GM12892 (cell line): ENCODE measurements at places on chromosomes 11 and 22.

DNA sequence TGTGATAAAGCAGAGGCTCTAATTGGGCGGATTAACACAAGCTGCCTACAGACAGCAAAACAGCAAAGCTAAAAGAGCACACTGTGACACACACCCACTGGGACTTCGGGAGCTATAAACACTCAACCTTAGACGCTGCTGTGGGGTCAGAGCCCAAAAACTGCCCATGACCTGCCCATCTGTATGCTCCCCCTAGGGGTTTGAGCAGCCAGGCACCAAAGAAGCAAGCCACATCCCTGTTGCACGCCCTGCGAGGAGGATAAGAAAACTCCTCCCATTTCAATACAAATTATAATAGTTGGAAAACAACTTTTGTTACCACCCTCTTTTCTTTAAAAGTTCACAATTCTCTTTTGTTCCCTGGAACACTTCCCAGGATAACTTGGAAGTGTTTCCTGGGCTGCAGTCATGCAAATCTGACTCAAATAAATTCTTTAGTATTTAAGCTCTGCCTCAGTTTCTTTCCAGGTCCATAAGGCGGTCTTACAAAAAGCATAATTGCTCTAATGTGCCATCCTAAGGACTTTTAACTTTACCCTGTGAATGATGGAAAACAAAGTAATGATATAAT is 86.4 kb downstream of the DLG2 start:
- no peak for DNase-seq

DNA sequence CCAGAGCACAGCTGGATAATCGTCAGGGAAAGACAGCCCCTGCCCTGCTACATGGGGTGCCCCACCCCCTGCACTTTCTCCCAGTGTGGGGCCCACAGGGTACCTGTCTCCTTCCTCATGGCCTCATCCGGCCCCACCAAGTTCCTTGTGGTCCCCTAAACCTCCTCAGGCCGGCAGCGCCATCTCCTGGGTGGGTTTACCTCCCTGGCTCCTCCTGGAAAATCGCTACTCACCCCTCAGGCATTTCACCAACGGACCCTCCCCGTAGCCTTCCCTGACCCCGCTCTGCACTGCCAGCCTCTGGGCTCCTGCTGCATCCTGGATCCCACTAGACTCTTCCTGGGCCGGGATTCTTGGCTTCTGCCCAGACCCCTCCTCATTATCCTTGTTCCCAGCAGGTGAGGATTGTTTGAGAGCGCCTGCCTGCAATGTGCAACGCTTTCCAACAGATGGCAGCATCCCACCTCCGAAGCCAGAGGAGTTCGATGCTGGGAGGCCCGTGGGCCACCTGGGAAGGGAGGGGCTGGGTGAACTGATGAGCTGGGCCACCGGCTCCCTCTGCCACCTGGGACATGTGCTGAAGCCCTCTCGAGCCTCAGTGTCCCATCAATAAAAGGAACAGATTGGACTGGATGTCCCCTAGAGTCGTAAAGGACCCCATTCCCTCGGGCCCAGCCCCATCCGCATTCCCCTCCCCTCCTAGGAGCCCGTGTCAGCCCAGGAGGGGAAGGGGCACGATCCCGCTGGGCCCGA is 44.2 kb upstream of the TTLL12 start:
- DNase-seq, result peak; percentile 88

- DNase-seq, result no peak
Measured at GRCh38 chr22:44221710-44222475, 41.2 kb downstream of the PARVG start.

DNA sequence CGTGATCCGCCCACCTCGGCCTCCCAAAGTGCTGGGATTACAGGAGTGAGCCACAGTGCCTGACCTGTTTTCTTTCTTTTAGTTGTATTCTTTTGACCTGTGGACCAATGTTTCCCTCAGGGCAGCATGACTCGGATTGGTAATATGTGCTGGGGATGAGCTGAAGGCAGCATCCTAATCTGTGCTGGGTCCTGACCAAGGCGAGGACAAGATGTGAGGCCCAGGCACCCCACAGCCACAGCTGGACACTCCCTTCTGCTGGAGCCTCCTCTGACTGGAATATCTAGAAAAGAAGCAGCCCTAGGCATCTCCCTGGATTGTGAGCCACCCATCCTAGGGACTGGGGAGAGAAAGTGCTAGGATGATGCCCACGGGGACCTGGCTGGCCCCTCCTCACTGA is 105.4 kb downstream of the PDE2A start:
- DNase-seq, result no peak

DNA sequence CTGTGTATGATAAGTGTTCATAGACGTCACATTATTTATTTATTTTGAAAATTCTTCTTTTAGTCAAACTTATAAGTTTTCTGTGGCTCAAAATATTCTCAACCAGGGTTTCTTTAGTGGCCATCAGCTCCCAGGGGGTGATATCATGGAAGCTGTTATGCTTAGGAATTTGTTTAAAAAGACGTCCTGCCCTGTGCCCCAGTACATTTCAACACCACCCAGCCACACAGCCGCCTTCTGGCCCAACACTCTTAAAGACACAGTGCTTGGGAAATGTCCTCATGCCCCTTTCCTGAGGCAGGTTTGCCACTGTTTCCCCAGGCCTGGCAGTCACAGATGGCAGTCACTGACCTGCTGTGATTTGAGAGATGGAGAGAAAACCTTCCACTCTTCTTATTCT is 19.9 kb downstream of the TSKU start:
- DNase-seq, result no peak

- DNase-seq, result no peak
Measured at GRCh38 chr22:42068291-42068690, 2.3 kb downstream of the NAGA start.

DNA sequence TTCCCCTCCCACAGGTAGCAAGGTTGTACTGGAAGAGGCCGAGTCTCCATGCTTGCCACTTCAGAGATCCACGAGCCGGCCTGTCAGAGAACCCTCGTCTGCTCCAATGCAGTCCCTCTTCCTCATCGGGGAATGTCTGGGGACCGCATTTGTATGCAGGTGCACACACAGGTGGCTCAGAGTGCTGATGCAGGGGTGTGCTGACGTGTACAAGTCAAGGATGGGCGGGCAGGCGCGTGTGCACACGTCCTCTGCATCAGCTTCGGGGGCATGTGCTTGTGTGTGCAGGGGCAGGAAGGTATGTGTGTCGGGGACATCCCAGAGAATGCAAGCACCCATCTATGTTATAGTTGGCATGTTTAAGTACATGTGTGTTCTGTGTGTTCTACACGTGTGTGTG is 49.4 kb downstream of the ELFN2 start:
- DNase-seq, result no peak

DNA sequence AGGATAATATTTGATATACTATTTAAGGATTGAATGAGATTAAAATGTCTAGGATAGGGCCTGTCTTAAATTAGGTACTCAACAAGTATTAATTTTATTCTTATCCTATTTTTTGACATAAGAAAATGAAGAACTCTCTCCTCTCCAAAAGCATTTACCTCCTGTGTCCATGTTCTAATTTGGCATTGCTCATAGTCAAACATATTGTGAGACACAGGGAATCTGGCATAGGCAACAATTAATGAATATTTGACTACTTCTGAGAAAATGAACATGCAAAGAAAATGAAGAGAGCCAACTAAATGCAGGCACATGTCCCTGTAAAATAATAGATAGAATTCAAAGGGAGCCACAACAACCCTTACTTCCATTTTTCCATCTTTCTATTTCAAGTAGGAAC is 198.5 kb upstream of the C11orf87 start:
- no peak for DNase-seq

- peak; percentile 44 for DNase-seq
Measured at GRCh38 chr11:68855205-68855981, 13.7 kb upstream of the CPT1A start.

DNA sequence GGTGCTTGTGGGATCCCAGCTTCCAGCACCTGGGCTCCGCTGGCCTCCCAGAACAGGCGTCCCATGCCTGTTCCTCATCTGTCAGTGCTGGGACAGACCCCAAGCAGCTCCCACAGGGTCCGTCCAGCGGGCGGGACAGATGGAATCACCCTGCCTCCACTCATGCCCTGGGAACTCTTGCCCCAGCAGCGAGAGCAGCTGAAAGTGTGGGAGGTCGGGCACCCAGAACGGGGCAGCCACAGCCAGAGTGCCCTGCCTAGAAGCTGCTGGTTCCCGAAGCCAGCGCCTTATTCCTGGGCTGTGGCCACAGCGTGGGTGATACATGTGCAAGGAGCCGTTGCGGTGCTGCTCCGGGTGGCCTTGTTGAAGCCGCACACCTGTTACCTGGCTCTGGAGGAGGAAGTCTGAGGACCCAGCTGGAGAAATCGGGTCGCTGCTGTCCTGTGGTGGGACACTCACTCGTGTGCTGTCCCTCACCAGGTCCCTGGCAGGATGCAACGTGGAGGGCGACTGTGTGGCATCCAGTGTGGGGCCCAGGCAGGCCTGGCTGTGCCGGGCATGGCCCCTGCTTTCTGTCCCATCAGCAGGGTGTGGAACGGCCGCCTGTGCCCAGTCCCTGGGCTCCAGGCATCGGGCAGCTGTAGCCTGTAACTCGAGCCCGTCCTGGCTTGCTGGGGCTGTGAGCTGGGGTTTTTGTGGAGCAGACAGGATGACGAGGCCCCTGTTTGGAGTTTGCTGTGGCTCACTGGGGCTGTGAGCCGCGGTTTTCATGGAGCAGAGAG is 16.2 kb downstream of the GRAMD4 start:
- no peak for DNase-seq

DNA sequence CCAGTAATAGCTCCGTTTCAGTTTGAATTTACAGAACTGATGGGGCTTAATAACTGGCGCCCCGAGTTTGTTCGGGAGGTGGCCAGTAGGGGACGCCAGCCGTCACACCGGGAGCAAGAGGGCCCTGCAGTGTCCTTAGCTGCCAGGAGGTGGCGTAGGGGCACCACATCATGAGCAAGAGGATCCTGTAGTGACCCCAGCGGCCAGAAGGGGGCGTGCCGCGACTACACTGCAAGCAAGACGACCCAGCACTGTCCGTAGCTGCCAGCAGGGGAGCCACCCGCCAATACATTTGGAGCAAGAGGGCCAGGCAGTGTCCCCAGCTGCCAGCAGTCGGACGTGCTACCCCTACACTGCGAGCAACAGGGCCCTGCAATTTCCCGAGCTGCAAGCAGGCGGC is 663.7 kb upstream of the B3GAT1 start:
- DNase-seq, result no peak

DNA sequence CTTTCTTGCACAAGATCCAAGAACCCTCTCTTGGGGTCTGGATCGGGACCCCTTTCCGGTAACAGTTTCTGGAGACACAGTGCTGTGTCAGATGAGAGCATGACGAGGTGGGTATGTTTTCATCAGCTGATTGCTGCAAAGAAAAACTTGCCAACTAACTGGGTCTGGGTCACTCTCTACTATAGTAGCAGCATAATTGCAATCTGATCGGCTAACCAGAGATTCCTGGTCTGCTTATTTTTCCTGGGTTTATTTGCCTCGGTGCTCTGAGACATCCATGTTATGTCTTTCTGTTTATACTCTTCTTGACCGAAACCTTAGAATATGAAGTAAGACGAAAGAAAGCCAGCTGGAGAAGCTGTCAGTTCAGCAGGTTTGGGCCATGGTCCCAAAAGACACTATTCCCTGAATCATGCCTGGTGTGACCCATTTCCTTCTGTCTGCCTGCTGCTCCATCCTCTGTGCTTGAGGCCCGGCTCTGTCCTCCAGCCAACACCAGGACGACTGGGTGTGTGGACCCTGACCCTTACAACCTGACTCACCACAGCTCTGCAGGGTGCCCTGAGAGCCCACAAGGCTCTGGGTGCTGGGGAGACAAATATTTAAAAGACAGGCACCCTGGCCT is 24.1 kb upstream of the CLMP start:
- DNase-seq, result no peak

- no peak for DNase-seq
Measured at GRCh38 chr11:108891909-108892511, 227.1 kb downstream of the DDX10 start.

DNA sequence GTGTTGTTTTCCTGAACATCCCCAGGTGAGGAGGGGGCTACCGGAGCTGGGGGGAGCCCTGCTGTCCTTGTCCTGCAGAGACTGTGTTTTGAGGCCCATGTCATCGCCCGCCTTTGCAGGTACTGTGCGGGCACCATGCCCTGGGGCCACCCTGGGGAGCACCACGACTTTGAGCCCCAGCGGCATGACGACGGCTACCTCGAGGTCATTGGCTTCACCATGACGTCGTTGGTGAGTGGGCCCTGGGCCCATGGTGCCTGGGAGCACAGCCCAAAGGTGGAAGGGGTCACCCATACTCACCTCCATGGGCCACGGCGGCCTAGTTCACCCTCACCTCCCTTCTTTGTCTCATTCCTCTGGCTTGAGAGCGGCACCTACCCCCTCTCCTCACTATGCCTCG is 6.7 kb upstream of the MDK start:
- no peak for DNase-seq

DNA sequence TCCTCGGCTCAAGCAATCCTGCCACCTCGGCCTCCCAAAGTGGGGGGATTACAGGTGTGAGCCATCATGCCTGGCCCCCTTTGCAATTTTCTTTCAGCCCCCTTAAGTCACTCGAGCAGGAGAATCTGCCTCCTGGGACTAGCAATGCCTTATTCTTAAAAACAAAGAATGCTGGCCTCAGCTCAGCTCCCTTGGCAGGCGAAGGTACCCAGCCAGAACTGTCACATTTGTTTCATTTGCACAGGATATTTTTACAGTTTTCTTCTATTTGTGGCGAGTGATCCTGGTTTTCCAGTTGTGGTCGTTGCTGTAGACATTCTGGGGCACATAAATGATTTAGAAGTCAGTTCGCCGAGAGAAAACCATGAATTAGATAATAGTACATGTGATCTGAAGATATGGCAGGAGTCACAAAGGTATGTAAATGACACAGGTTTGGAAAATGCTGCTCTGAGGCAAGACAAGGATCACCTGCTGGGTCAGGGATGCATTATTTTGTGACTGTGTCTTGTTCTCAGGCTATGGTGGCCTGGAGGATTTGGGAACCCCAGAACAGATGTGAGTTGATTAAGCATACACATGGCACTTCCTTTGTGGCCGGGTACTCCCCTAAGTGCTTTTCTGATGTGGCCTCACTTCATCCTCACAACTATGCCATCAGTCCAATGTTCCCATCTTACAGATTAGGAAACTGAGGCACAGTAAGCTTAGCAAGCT is 51.2 kb upstream of the SLC22A12 start:
- DNase-seq, result no peak

DNA sequence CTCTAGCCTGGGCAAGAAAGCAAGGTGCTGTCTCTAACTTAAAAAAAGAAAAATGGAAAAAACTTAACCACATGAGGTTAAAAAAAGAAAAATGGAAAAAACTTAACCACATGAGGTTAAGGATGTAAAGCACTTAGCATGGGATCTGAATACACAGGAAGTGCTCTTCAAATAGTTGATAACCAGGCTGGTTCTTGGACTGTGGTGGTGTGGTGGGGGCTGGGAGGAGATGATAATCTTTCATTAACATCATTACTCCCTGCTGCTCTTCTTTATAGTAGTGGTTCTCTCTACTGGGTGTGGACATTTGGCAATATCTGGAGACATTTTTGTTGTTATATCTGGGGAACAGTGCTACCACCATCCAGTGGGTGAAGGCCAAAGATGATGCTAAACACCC is 88.4 kb downstream of the TTC17 start:
- no peak for DNase-seq

GRCh38 chr11:72100462-72100861 is 2.6 kb downstream of the LAMTOR1 start:
- DNase-seq, result no peak
